ENCODE measurements at places on chromosomes 3 and 15.

- DNase-seq = no peak
These were observed 96.6 kb downstream of the CEMIP start for GRCh38 chr15:80875568-80876347.

- DNase-seq = no peak
These were observed 262.1 kb upstream of the TBL1XR1 start for GRCh38 chr3:177459401-177459800.

DNA sequence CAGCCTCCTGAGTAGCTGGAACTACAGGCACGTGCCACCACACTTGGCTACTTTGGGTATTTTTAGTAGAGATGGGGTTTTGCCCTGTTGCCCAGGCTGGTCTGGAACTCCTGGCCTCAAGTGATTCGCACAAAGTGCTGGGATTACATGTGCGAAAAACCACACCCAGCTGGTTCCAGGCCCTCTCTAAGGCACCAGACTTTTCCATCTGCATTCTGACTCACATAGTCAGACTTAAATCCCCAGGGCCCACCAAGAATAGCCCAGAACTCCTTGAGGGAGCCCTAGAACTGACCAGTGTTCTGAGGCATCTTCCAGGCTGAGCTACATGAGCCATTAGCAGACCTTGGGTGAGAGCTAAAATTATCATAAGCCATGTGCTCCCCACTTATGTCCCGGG is 68.1 kb downstream of the NMD3 start:
- no peak for DNase-seq

- DNase-seq = peak; percentile 33
These were observed 1.0 kb downstream of the LRCH3 start for GRCh38 chr3:197791892-197792647.

- DNase-seq = no peak
These were observed 95.4 kb downstream of the ZNF621 start for GRCh38 chr3:40620151-40620550.
